Islet precursor cell (in vitro differentiated cells): ENCODE measurements at places on chromosomes 1 and 21.

DNA sequence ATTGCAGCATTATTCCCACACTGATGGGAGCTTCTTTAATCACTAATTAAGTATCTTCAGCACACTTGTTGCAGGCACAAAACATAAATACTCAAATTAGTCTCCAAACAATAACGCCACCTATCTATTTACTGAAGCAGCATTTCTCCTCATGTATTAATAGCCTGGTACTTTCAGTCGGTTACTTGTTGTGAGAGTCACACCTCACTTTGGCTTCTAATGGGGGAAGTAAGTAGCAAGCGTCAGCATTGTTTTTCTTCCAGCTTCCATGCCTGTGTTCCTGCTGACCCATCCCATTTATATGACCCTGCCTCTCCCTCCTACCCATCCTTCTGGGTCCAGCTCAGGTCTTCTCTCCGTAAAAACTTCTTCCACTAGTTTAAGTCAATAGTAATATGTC lies 31.9 kb upstream of the DENND1B start:
- DNase-seq = no peak

DNA sequence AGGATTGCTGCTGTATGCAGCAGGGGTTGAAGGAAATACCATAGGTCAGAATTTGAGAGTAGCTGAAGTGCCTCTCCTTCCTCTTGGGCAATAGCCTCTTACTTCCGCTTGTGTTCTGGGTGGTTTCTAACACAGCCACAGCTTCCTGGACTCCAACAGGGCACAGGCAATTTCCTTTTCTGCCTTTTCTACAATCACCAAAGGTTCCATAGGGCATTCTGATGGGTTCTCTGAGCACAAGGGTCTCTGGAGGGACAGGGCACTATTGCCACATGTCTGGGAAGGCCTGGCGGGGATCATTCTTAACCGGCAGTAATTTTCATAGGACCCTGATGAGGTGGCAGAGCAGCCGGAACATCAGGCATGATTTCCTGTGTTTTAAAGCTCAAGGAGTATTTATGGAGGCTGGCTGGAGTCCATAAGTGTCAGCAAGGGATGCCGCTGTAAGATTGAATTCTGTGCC lies 5.5 kb upstream of the AGTRAP start:
- no peak for DNase-seq

GRCh38 chr1:25550155-25550506 lies 6.7 kb downstream of the LDLRAP1 start:
- no peak for DNase-seq

DNA sequence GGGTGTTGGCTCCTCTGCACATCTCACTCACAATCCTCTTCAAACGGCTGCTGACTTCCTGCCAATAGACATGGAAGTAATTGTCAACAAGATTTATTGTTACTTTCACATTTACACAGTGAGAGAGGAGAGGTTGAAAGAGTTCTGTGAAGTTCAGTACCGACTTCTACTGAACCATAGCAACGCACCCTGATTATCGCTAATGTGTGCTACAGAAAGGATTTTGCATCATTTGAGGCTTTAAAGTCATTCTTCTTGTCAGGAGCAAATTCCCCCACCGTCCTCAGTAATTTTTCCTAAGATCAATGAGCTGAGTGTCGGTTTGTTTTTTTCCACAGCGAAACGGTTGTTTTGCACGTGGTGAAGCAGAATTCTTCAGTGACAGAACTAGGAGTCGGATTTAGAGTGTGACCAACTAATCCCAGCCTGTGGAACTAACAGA lies 361.0 kb downstream of the ADGRL2 start:
- no peak for DNase-seq

DNA sequence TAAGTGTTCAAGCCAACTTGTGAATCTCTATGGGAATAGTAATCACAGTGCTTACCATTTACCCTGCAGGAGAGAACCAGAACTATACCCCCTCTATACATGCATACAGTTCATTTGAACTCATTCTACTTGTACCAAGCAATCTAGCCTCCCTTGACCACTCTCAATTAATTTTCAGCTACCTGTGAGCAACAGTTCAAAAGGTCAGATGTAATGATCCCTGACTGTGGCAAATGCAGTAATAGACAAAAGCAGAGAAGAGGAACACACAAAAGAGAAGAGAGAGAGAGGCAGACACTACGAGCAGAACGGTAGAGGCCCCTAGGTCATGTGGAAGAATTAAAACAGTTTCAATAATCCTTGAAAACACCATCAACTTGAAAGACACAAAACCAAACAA lies 52.8 kb downstream of the FMO4 start:
- DNase-seq = no peak

- peak; percentile 94 for DNase-seq
These were observed 111.4 kb upstream of the ARTN start for GRCh38 chr1:43822040-43822690.

- DNase-seq = peak; percentile 75
These were observed 207.2 kb downstream of the ATG4C start for GRCh38 chr1:62991152-62991551.

- no peak for DNase-seq
These were observed 8.2 kb downstream of the UMODL1 start for GRCh38 chr21:42079008-42079938.
